ENCODE measurements at places on chromosomes 5 and 9.

DNA sequence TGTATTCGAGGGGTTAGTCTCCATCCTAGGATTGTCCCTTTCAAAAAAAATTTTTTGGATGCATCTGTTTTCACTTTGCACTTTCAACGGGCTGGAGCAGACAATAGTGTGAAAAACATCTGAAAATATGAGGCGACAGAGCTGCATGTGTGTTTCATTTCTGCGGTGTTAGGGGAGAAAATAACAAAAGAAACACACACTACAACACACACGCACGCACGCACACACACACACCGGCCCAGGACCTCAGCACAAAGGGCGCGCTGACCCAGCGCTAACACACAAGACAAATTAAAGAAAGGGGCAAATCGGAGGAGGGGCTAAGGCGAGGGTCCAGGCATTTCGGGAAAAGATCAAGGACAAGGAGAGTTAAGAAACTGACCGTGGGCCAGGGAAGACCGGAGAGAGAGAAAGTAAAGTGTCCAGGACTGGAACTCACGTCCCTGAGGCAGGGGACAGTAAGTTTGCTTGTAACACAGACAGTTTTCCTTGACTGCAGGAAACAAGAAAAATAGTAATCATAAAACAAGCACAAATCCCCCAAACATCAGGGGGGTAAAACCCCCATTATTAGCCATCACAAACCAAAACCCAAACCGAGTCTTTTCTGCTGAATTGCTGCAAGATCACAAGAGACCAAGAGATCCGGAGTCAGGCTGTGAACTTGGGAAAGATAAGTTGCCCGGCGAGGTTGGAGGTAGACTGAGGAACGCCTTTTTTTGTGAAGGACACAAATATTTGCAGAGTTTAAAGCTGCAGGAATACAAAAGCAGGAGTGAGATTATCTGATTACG, 302.1 kb downstream of the PARP8 start:
- DNase-seq: no peak

GRCh38 chr9:130024597-130024994, 18.4 kb downstream of the FNBP1 start:
- DNase-seq: no peak

DNA sequence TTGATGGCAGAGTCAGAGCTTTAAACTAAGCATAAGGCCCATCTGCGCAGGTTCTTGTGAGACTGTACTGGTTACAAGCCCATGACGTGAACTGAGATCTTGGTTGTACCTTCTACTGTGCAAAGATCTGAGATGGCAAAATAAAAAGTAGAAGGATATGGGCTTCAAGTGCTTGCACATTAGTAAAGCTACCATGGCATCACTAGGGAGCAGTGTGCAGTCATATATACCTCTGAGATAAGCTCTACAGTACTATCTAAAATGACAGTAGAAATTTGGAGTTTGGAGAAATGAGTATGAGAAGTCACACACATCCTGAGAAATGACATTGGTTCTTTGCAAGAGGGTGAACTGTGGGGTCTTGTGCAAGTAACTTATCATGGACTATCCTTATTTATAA, 408.2 kb upstream of the PRR16 start:
- DNase-seq: no peak

DNA sequence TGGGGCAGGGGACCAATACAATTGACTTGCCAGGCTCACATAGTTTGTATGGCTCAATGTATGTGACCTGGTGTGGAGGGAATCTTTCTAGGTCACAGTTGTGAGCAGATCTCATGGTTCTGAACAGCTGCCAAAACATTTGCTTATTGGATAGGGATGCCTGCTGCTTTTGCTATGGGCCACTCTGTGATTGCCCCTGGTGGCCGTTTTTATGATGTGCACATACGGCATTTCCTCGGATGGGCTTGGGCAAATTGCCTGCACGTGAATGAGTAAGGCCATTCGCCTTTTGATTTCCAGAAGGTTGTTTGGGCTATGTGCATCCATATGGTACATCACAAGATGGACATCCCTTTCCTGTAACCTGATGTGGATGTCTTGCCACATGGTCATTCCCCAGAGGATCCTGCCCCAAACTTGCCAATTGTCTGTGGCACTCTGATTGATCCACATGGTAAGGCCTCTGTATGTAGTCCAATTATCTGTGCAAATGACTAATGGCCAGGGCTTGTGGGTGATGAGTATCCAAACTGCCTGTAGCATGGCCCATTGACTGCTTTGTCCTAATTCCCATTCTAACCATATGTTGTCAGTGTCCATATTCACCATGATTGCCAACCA, 10.7 kb upstream of the SLC22A4 start:
- DNase-seq: no peak

DNA sequence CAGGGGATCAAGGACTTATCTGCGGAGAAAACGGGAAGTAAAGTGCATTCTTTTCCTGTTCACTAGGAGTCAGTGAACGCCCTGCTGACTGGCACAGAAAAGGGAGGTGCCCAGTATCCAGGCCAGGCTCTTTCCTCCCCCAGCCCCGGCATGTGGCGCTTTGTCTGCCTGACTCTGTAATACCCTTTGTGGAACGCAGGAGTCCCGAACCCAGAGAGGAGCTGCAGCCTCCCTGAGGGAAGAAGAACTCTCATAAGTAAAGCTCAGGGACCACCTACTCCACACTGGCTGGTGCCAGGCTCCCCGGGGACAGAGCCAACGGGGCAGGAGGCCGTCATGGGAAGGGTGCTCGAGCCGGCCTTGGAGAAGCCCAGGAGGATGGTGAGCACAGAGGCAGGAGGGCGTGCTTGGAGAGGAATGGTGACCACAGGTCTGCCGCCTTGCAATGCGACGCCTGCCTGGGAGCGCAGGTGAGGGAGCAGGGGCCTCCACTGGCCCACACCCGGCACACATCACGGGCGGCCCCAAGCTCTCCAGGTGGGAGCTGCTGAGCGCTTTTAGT, 31.5 kb downstream of the VAV2 start:
- DNase-seq: no peak
